Smooth muscle cell of the pulmonary artery (primary cell): ENCODE measurements at places on chromosomes 4 and X. TPM values are rescaled to one million over a fixed set of nuclear protein-coding genes. Genes with fewer than 3 reads are reported as not detected.

The CT45A5 gene
- not detected in 2 replicates for total RNA-seq

The IL9R gene
- not detected in 2 replicates for total RNA-seq

The IBSP gene
- total RNA-seq: 1.9 and 2.2 TPM in 2 replicates

The MEPE gene
- not detected in 2 replicates for total RNA-seq

The MSN gene
- 283 and 346 TPM in 2 replicates for total RNA-seq

The VCX3A gene
- not detected in 2 replicates for total RNA-seq

The PCDH7 gene
- total RNA-seq: 61.1 and 257 TPM in 2 replicates

The CLGN gene
- total RNA-seq: 0.07 and 4.3 TPM in 2 replicates

The SPANXA2 gene
- total RNA-seq: not detected in 2 replicates

The L1CAM gene
- 4.6 and 6.7 TPM in 2 replicates for total RNA-seq

The KLF8 gene
- total RNA-seq: 2.2 and 4.9 TPM in 2 replicates

The CXorf51B gene
- not detected in 2 replicates for total RNA-seq

The LUZP4 gene
- not detected in 2 replicates for total RNA-seq

The ABCB7 gene
- 17.1 and 23.4 TPM in 2 replicates for total RNA-seq

The DKC1 gene
- total RNA-seq: 26.2 and 36.0 TPM in 2 replicates

The AR gene
- 7.3 and 7.6 TPM in 2 replicates for total RNA-seq

The GPC4 gene
- total RNA-seq: 0.89 and 3.5 TPM in 2 replicates

The NIPAL1 gene
- total RNA-seq: 0.46 and 2.0 TPM in 2 replicates

The MTTP gene
- 0.33 TPM in 1 of 2 replicates, not detected in the other for total RNA-seq

The FAM241A gene
- total RNA-seq: 1.1 and 2.4 TPM in 2 replicates

The TLL1 gene
- total RNA-seq: 0.10 and 1.6 TPM in 2 replicates

The NEUROG2 gene
- total RNA-seq: not detected in 2 replicates
